Nephron progenitor cell (in vitro differentiated cells): ENCODE measurements at places on chromosomes 4 and X.

- no peak for DNase-seq
Measured at GRCh38 chr4:120683897-120684540, 238.5 kb downstream of the PRDM5 start.

DNA sequence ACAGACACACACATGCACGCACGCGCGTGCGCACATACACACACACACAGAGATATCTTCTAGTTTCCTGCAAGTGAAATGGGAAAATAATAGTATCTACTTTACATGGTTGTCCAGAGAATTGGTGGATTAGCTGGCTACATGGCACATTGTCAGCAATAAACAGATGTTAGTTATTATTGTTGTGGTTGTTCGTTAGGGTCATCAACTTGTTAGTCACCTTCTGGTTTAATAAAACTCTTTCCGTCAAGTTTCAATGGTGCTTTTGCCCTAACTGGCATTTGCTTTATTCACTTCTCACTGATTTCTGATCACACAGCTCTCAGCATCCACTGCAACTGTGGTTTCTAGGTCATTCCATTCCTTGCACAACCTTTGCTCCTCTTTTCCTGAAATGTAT is 25.4 kb upstream of the RASL11B start:
- DNase-seq: no peak

GRCh38 chr4:99856166-99856565 is 38.1 kb downstream of the LAMTOR3 start:
- no peak for DNase-seq

DNA sequence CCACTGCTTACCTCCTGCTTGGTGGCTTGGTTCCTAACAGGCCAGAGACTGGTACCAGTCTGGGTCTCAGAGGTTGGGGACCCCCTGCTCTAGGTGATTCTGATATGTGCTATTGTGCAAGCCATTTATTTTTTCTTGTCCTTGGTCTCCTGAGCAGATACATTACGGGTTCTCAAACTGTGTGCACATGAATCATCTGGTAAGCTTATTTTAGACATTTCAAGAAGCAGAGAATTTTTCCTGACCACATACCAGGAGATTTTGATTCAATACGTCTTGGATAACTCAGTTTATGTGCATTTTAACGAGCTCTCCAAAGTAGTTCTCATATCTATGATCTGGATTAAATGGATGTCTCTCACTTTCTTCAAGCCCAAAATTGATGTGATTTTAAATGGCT is 77.2 kb downstream of the FHIP1A start:
- no peak for DNase-seq

GRCh38 chrX:618761-619450 is 11.7 kb upstream of the SHOX start:
- DNase-seq: no peak
